ENCODE measurements at places on chromosomes 1 and 21.

GRCh38 chr1:66147226-66147835 is 354.6 kb downstream of the PDE4B start:
- no peak for DNase-seq

GRCh38 chr1:85366391-85367170 is 90.1 kb upstream of the BCL10 start:
- no peak for DNase-seq

DNA sequence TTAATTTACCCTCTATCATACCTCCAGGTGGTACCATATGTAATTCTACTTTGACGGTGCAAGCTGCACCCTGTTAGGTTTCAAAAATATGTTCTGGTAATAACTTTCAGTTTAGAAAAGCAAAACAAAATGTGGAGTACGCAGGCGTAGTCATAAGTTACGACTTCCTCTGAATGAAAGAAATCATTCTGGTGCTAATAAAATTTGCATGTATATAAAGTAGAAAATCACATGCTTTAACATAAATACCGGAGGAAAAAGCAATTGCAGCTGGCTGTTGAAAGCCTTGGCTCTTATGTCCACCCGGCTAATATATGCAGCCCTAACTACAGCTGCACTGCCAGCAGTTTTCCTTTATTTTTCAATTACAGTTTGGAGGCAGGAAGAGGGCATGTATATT is 65.2 kb upstream of the TMPRSS15 start:
- no peak for DNase-seq

- DNase-seq = no peak
These were observed 16.8 kb downstream of the SUCO start for GRCh38 chr1:172549621-172550280.

GRCh38 chr21:39984286-39984991 is 117.2 kb downstream of the PCP4 start:
- DNase-seq = no peak

DNA sequence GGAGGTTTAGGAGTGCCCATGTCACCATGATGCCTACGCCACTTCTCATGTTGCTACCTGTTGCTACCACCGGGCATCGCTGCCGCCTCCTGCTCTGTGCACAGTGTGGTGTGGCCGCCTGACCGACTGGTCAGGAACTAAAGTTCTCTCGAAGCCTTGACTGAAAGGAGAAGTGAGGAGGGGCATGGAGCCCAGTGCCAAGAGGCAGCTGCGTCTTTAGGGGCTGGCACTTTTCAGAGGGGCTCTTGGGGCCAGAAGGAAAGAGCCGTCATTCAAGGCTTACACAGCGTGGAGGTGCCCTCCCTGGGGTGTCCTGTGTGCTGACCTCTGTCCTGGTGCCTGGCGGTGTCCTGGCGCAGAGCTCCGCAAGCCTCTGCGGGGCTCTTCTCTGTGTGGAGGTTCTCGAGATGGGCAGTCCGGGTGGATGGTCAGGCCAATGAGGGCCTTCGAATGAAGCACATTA is 57.2 kb downstream of the ADARB1 start:
- no peak for DNase-seq

- no peak for DNase-seq
These were observed 232.9 kb downstream of the SMYD3 start for GRCh38 chr1:246274186-246274585.

DNA sequence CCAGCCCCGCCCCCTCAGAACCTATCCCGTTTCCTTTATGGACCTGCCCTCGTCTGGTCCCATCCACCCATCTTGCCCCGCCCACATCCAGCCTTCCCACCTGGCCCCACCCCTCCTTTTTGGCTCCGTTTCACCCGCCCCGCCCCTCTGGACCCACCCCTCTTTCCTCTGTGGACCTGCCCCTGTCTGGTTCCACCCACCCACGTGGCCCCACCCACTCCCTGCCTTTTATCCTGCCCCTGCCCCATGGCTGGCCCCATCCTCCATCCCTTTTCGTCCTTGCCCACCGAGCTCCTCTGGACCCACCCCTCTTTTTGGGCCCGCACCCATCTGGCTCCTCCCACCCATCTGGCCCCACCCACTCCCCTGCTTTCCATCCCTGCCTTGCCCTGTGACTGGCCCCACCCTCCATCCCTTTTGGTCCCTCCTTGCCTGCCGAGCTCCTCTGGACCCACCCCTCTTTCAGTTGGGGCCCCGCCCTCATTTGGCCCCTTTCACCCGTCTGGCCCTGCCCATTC is 177.3 kb downstream of the CAMTA1 start:
- no peak for DNase-seq

- DNase-seq = no peak
These were observed 9.1 kb downstream of the CRB1 start for GRCh38 chr1:197277166-197277565.

DNA sequence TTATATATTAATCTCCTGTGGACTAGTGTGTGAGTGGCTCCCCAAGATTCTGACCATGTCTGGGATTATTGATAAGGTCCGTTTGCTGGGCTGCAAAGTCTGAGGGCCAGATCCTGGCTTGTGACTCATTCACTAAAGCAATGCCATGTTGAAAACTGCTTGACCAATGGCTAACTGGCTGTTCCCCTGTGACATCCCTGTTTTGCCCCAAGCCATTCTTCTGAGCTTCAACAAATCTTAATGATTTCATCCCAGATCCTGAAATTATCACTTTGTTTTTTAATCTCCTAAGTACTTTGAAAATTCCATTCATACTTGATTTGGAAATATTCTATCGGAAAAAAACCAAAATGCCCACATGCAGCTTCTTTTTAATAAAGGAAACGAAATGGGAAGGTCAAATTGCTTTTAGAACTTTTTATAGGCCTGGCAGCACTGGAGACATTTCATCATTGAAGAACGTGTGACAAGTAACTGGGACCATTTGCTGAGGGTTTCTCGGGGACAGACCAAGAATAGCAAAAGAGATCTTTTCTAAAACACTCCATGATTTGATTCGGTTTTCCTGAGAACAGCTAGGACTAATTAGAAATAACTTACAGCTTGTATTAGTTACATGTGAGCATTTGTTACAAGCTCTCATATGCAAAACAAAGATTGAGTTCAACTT is 121.3 kb downstream of the TGFB2 start:
- no peak for DNase-seq

DNA sequence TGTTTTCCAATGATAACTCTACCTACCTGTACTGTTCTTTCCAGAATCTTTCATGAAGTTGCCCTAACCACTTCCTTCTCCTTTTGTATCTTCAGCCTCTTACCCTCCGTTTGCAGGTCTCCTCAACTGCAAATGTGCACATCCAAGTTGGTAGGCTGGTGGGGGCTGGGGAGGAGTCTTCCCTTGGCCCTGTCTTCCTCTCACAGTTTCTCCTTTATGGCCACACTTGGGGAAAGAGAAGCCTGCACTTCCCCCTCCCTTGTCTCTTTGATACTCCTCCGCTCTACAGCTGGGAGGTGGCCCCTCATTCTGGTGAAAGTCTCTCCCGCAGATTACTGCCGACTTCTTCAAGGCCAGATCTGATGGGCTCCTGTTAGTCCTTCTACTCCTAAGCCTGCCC is 26.9 kb upstream of the GPR88 start:
- DNase-seq = no peak

DNA sequence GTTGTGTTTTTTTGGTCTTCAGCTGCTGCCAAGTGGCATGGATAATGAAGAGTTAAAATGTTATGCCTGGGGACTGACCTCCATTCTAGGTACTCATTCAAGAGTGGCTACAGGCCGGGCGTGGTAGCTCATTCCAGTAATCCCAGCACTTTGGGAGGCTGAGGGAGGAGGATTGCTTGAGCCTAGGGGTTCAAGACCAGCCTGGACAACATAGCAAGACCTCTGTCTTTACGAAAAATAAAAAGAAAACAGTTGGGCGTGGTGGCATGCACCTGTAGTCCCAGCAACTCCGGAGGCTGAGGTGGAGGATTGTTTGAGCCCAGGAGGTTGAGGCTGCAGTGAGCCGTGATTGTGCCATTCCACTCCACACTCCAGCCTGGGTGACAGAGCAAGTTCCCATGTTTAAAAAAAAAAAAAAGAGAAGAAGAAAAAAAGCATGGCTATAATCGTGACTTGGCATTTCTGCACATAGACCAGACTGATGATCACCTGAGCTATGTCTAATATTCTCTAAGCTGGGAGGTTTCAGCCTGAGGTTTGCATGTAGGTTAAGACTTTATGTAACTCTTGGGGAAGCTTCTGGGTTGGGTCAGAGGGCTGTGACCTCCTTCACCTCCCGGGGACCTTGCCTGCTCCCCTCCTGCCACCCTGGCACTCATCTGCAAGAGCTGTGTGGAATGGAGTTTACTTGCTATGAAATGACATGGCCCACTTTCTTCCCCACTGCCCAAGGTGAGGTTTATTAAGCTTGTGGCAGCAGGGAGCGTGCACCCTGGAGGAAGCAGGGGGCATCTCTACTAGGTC is 51.3 kb downstream of the DHRS3 start:
- DNase-seq = no peak

DNA sequence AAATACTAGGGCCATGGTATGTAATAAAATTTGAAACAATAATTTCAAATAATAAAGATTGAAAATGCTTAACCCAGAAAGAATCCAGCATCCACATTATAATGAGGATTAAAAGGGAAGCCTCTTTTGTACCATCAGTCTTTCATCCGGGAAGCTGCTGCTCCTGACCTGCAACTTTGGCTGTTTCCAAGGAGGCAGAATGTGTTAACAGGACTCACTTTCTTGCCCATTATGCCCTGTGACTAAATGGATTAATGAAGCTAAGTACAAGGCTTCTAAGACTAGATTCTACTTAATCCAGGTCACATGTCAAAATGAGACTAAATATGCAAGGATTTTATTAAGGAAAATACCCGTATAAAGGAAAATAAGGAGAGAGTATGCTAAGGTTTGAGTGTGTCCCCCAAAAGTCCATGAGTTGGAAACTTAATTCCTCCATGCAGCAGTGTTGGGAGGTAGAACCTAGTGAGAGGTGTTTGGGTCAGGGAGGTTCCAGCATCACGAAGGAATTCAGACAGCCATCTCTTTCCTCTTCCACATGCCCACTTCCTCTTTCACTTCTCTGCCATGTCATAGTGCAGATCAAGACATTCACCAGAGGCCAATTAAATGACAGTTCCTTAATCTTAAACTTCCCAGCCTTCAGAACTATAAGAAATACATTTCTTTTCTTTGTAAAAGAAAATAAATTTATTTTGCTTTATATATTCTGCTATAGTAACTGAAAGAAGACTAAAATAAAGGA is 27.7 kb downstream of the FMO2 start:
- DNase-seq = no peak

GRCh38 chr1:80453775-80454174 is 1347.0 kb upstream of the ADGRL2 start:
- no peak for DNase-seq

DNA sequence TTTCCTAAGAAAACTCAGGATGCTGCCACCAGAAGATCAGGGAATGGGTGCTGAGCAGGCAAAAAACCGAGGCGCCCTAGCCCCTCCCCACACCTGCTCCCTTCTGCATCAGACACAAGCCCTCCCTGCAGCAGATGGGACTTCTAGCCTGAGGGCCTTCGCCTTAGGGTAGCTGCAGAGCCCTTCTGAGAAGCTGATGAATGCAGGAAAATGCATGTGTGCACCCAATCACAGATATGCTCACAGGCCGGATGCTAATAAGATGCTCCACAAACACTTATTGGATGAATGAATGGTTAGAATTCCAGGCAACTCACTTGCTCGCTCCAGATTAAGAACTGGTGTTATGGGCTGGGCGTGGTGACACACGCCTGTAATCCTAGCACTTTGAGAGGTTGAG is 6.8 kb upstream of the C1orf210 start:
- no peak for DNase-seq

DNA sequence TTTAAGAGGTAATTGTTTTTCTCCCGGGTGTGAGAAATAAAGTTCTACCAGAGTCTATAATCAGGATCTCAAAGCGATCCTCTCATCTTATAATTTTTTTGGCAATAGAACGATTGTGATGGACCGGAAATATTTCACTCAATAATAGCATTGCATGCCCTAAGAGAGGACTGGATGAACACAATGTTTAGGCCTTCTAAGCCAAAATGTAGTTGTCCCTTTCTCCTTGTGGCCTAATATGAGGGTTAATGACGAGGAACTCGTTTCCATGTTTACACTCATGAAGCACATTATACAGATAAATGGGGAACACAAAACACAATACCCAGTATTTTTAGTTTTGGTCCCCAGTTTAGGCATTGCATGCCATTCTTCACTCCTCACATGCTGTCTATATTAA is 5.9 kb downstream of the TBX15 start:
- DNase-seq = no peak

- DNase-seq = no peak
These were observed 82.5 kb upstream of the MAP1LC3C start for GRCh38 chr1:242081446-242081845.

GRCh38 chr1:68917456-68917855 is 420.6 kb upstream of the DEPDC1 start:
- no peak for DNase-seq

DNA sequence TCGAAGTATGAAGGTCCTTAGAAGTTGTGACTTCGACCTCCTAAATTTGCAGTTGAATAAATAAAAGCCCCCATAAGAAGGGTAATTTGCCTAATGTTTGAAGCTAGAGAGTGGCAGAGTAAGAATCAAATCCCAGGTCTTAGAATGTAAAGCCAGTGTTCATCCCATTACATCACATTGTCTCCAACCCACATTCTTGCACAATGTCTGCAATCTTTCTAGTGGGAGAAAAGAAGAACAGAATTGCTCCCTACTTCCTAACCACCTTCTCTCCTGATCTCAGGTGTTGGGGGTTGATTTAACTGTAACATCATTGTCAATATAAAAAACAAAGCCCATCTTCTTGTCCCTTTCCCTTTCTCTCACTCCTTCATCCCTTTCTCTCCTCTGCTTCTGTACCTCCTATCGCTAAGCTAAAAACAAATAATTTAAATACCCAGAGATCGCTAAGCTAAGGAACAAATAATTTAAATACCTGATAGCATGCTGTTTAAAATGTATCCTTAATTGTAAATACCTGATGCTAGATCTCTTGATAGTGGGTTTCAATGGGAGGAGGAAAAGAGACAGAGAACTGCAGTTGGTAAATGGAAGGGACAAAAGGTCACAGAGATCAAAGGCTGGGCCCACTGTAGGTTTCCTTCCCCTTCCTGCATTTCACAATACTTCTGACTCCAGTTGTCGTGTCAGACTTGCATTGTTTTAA is 32.1 kb upstream of the CCDC190 start:
- DNase-seq = no peak

- DNase-seq = no peak
These were observed 112.6 kb downstream of the LRIG2 start for GRCh38 chr1:113185463-113186104.

DNA sequence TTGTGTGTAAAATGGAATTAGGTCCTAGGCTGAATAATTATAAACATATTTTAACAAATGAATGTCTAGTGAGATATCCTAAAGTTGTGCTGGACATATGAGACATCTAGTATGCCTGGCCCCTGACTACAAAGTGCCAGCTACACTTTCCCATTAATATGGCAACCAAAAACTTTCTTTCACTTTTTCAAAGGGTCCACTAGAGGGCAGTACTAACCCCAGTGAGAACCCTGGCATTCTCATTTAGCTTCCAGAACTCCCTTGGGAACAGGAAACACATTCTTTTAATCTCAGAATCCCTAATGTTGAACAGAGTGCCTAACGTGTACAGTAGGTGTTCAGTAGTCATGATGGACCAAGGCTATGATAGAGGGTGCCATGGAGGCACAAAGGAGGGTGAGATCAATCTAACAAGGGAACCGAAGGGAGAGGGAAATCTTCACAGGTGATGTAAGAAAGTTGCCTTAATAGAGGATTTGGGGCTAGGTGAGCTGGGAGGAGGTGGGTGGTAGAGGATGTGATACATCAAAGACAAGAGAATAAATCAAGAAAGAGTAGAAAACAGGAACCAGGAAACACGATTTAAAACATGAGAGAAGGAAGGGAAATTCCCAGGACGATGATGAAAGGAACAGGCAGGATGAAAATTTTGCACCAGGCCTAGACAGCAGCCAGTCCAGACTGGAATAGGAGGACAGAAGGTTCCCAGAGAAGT is 41.6 kb downstream of the NSL1 start:
- no peak for DNase-seq

All from stimulated activated CD8-positive, alpha-beta memory T cell treated with anti-CD3 and anti-CD28 coated beads, Interleukin-4, amount 100 ng/mL, for 1 hour (primary cell).